Liver (tissue), 10 donors: ENCODE measurements at places on chromosomes 4 and X.

DNA sequence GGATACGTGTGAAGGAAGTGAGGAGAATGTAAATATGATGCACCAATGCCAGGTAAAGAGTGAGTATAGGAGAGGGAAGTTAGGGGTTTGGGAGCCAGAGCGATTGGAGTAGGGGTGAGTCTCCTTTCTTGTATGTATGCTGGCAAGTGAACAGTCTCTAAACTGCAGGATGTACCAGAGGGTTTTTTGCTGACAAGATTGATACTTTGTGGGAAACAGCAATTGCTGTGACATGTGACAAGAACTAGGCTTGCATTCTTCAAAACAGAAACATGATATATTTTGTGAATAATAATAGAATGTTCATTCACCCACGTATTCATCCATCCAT lies 706 bp downstream of the CHIC1 start:
- DNase-seq = no peak

DNA sequence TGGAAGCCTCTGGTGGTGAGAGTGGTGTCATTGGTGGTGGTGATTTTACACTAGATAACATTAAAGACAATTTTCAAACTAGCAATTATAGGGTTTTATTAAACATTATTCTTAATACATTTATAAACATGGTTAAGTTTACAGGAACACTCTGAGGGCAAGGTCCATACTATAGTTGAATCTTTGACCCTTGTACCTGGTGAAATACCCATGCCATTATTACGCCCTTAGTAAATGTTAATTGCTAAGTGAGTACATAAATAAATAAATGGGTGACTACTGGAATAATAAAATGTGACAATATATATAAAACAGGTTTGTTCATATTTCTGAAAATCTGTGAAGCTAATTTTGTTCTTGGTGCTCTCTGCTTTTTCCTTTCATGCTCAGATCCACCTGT lies 13.6 kb upstream of the CLNK start:
- no peak for DNase-seq

DNA sequence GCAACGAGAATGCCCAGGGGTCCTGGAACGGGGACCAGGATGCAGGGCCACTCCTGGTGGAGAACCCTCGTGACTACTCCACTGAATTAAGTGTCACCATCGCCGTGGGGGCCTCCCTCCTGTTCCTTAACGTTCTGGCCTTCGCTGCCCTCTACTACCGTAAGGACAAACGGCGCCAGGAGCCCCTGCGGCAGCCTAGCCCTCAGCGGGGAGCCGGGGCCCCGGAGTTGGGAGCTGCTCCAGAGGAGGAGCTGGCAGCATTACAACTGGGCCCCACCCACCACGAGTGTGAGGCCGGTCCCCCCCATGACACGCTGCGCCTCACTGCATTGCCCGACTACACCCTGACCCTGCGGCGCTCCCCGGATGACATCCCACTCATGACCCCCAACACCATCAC lies 24.9 kb downstream of the NLGN3 start:
- DNase-seq = no peak

DNA sequence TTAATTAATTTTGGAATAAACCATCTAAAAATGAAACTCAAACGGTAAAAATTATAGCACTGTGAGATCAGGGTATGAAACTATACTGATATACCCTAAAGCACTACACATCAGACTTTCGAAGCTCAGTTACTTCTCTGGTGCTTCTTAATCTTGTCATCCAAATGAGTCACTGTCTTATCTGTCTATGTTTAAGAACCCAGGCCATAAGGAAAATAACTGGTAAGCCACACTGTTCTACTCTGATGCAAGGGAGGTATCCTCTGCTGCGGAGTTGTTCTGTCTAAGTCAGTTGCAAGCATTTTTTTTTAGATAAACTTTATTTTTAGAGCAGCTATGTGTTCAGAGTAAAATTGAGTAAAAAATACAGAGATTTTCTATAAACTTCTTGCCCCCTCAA lies 830.8 kb upstream of the POU3F4 start:
- no peak for DNase-seq

DNA sequence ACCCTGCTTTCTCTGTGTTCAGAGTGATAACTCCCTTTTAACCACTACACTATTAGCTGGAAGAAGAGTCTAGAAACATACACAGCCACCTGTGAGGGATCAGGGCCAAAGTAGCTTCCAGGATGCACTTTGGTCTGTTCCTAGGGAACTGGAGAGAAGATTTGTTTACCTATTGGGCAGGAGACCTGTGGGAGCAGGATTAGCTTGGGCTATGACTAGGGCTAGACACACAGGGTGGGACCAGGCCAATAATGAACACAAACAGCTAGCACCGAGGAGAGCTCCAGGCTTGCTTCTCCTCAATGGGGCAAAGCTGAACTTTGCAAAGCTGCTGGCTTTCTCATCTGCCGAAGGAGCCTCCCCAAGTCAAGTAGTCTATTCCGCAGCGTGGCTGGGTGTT lies 24.4 kb upstream of the MAP7D3 start:
- DNase-seq = no peak

DNA sequence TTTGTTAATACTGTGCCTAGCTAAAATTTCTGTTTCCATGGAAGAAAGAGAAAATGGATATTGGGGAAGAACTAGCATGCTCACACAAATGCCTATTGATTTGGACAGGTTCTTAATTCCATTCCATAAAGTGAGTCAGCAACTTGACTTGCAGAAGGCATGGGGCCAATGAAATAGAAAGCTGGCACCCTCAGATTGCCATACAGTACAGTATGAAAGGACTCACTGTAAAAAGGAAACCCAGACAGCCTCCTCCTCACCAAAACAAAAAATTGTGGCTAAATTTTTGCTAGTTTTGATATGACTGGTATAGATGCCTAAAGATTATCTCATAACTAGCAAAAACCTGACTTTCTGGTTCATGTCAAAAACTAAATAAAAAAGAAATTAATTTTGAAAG lies 11.2 kb upstream of the TAB3 start:
- no peak for DNase-seq

GRCh38 chr4:79340568-79340967 lies 14.7 kb upstream of the NAA11 start:
- DNase-seq = no peak

GRCh38 chrX:37075892-37076595 lies 67.9 kb downstream of the FAM47C start:
- DNase-seq = no peak

- DNase-seq = no peak
These were observed 340.1 kb upstream of the PPARGC1A start for GRCh38 chr4:24229978-24230377.

DNA sequence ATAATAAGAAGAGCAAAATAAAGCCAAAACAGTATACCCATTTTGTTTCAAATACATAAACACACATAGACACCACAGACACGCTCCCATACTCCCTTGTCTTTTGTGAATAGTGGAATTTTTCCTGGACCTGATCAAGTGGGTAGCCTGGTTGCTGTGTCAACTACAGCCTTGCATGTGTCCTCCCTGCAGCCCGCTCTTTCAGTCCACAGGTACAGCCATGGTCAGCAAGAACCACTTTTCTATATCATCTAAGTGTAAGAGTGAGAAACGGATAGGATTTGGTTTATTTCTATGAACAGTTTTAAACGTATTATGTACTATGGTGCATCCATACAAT lies 9.8 kb downstream of the PWWP3B start:
- no peak for DNase-seq

DNA sequence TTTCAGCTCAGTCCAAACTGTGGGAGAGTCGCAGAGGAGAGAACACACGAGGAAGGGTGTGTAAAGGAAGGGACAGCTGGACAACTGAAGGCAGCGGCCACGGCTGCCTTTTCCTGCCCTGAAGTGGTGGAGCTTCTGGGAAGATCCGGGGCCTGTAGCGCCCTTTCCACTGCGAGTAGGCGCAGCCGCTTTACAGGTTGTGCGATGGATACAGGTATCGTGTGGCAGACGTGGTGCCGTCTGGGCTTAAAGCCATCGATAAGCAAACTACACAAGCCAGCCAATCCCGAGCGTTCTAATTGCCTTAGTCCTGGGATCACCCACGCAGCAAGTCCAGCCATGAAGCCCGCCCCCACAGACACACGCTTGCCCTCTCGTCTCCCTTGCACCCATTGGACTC lies 15.4 kb downstream of the NKX6-1 start:
- DNase-seq = no peak

- DNase-seq = no peak
These were observed 422.6 kb upstream of the GALNTL6 start for GRCh38 chr4:171390626-171391025.

GRCh38 chr4:74111990-74112389 lies 13.0 kb upstream of the CXCL2 start:
- DNase-seq = no peak

- DNase-seq = no peak
These were observed 269.4 kb upstream of the FAT4 start for GRCh38 chr4:125045311-125045710.

DNA sequence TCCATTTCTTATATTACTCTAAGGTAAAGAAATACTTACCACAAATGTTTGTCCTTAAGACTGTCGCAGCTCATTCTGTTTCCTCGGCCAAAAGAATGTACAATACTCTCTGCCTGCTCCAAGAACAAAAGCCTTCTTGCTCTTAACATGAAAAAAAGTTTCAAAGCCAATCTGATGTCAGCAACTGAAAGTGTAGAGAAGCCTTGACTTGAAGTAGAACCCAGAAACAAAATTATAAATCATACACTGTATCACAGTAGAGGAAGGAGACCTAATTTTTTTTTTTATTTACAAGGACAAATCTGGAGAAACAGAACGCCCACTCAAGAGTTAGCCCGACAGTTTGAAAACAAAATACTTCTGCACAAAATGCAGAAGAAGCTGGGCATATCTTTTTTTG lies at the start of gene MCF2:
TSS of gene MCF2 (minus strand) at position 101 of the 400 bp plus-strand sequence. CDS start 56,423 bp downstream, outside the sequence.
- no peak for DNase-seq

DNA sequence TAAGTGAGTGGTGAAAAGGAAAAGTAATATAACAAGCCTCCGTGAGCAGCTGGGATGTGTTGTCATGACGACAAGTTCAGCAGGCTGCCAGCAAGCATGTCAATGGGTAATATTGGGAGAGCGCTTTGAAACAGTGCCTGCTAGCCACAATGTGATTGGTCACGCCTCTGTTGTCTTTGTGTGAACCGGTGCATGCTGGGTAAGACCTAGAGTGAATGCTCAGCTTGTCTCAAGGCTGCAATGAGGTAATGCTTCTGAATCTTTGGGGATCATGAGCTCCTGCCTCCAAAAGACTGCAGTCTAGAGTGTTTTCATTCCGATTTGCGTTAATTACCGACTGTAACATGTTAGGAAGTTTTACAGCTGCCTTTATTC lies 54.9 kb downstream of the STOX2 start:
- no peak for DNase-seq

DNA sequence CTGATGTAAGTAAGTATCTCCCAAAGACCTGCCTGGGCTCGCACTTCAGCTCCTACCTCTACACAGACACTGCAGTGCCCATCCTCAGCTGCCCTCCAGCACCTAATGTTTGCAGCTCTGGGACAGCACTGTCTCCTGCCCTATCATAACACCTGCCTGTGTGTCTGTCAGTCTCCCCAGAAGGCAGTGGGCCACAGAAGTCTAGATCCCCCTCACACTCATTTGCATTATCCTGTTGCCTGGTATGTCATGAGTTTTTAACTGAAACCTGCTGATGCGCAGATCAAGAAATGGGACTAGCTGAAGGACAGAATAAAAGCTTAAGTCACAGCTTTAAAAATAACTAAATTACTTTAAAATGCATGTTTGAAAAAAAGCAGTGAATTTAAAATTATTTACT lies 43.0 kb downstream of the LRP2BP start:
- no peak for DNase-seq

GRCh38 chr4:100795581-100795980 lies 277.8 kb upstream of the EMCN start:
- DNase-seq = no peak
